Breast epithelium (tissue), 4 donors: ENCODE measurements at places on chromosomes 2 and 18. TPM values are rescaled to one million over a fixed set of nuclear protein-coding genes. Genes with fewer than 3 reads are reported as not detected.

Gene SLC20A1
- total RNA-seq = 46.8 TPM

Gene DES
- total RNA-seq = 17.1 TPM

Gene TUBA4B
- not detected for total RNA-seq

Gene CYP1B1
- total RNA-seq = 166 TPM

Gene COL6A3
- 907 TPM for total RNA-seq

Gene MAPK4
- 0.64 TPM for total RNA-seq

Gene PSMD1
- total RNA-seq = 73.0 TPM
